ENCODE measurements at places on chromosomes 5 and 9.

GRCh38 chr5:61720829-61721228 is 388.8 kb downstream of the ZSWIM6 start:
- DNase-seq = no peak

GRCh38 chr9:116842658-116843057 is 155.6 kb downstream of the TRIM32 start:
- DNase-seq = no peak

- peak; percentile 94 for DNase-seq
Measured at GRCh38 chr9:95508968-95509850, 7.6 kb downstream of the PTCH1 start.

DNA sequence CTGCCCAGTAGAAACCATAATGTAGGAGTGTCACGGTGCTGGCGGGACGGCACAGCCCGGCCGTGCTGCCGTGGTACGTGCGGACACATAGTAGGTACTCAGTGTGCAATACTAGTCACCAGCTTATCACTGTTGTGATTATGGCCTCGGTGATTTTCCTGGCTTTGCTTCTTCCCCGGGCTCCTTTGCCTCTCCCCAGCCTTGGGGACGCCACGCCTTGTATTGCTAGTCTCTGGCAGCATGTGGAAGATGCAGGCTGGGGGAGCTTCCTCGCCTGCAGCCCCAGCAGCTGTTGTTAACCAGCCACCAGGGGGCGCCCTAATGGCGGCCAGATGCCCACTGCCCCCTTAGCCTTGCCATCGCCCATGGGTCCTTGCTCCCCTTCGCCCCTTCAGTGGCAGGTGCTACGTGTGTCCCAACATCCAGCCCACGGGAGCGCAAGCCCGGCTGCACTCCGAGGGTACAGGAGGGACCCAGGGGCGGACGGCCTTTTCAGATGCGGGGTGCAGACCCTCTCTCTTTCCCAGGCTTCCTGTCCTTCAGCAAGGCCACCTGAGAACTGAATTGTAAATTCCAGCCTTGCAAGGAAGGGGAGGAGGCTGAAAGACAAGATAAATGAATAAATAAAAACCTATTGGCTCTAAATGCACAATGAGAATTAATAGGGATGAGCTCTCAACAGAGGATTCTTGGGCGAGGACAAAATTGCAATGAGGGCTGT is 8.0 kb downstream of the NTNG2 start:
- DNase-seq = no peak

DNA sequence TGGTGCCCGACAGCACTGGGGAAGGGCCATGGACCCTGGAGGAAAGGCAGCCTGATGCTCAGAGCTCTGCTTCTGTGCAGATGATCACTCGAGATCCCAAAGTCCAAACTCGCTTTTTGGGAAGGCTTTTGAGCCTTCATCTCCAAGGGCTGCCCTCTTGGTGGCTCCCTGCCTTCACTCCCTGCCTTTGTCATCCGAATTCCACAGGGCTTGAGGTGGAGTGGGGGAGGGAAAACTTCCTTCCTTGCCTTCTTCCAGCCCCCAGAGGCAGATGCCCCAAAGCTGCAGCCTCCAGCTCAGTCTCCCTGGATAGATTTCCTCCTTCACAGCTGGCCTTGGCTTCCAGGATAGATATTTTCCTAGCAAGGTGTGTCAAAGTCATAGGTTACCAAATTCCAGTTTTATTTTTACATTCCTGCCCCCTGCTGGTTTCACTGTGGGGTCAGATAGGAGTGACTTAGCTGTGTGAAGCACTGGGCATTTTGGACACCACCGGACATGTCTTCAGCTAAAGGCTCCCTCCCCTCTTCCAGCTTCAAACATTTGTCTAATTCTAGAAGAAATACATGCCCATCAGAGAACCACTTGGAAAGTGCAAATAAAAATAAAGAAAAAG is 268.2 kb downstream of the HSPA4 start:
- no peak for DNase-seq

- DNase-seq = no peak
Measured at GRCh38 chr9:121280715-121281613, 13.0 kb downstream of the GSN start.

DNA sequence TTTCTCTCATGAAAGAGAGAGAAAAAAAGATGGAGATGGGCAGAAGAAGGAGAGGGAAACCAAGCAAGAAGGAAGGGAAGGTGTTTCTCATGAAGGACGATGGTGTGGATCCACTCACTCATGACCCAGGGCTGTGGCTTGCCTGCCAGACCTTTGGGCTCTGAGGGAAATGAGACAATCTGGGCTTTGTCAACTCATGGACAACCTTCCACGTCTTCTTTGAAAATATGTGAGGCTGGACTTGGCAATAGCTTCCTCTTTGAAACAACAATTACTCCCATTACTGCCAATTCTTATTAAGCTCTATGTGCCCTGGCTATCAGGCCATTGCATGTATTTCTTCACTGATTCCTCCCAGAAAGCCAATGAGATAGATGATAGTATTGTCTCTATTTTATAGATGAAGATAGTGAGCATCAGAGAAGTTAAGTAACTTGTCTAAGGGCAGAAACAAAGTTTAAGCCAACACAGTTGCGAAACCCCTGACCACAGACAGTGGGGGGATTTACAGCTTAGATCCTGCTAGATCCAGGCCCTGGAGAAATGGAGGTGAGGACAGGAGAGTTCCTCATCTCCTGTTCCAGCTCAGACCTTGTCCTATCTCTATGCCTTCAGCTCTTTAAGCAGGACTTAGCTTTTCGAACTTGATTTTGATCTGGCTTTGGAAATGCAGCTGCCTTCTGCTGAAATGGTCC is 132.4 kb downstream of the GCNT1 start:
- no peak for DNase-seq

DNA sequence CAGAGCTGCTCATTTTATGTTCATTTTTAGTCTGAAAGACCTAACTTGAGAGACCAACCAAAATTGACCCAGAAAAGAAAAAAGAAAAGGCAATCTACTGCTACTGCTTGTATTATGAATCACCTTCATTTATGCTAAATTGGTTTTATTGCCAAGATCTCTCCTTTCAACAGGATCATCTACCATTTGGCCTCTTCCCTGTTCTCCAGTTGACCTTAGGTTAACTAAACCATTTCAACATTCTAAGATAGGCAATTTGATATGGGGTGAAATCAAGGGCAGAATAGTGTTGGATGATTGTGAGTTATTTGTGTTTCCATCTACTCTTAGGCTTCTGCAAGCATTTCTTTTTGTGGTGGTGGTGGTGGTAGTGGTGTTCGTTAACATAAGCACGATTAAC is 48.3 kb upstream of the POU4F3 start:
- no peak for DNase-seq

- DNase-seq = no peak
Measured at GRCh38 chr5:58183786-58184085, 276.1 kb downstream of the PLK2 start.

- no peak for DNase-seq
Measured at GRCh38 chr5:95110118-95110517, 174.8 kb downstream of the MCTP1 start.

DNA sequence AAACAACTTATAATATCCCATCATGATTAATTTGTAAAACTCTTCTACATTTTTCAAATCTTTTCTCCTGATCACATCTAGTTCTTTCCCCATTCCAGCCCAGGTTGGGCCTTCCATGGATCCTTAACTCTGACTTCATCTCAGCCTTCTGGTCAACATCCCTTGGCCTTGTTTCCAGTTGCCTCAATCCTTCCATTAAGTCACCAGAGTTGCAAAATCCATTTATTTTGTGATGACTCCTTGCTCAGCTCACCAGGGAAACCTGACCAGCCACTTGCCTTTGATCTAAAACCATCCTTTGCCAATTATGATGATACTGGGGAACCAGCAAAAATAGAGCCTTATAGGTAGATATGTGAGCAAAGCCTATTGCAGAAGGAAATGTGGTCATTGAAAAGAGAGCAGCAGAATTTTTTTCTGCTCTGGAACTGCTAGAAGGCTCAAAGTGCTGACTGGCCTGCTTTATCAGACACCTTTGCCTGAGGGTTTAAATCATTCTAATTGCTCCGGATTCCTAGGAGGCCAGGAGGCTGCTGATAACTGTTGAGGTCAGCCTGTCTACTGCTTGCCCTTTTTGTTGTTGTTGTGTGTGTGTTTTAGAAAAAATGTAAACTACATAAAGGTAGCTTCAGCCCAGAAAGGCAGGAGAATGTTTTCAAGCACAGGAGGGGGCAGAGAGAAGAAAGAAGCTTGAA is 512.2 kb upstream of the GRIA1 start:
- no peak for DNase-seq

DNA sequence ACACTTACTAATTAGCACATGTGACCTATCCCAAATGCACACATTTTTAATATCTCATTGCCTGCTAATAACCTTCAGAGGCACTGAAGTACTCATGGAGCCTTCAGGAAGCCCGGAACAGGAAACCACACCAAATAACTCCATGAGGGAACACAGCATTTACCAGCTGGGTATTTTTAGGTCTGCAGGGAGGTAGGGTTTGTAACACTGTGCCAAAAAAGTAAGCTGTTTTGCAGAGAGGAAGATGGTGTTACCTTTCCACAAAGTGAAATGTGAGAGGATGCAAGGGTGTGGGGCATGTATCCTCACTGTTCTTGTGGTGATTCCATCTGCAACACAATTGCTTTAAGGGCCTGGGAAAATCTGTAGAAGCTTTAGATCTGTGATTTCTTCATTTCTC is 64.4 kb downstream of the NUDT12 start:
- no peak for DNase-seq

DNA sequence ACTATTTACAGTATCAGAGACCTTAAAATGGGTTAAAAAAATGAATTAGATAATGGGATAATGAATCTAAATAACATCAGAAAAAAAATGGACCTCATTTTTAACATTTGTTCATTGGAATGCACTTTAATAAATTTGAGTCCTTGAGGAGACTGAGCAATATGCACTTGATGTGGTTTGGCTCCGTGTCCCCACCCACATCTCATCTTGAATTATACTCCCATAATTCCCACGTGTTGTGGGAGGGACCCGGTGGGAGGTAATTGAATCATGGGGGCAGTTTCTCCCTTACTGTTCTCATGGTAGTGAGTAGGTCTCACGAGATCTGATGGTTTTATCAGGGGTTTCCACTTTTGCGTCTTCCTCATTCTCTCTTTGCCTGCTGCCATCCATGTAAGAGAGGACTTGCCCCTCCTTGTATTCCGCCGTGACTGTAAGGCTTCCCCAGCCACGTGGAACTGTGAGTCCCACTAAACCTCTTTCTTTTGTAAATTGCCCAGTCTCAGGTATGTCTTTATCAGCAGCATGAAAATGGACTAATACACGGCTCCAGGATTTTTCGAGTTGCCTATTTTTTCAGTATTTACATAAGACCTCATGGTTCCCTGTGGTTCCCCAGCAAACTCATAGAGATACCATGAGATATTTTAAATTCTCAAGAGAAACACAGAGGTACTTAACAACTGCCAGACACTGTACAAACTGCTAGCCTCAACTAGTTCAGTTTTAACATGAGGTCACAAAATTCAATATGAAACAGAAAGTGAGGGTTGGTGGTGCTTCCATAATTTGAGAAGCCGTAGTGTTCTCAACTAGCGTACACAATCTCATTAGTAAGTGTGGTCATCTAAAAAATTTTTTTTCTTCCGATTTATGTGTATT is 128.3 kb downstream of the TLE1 start:
- peak; percentile 58 for DNase-seq

DNA sequence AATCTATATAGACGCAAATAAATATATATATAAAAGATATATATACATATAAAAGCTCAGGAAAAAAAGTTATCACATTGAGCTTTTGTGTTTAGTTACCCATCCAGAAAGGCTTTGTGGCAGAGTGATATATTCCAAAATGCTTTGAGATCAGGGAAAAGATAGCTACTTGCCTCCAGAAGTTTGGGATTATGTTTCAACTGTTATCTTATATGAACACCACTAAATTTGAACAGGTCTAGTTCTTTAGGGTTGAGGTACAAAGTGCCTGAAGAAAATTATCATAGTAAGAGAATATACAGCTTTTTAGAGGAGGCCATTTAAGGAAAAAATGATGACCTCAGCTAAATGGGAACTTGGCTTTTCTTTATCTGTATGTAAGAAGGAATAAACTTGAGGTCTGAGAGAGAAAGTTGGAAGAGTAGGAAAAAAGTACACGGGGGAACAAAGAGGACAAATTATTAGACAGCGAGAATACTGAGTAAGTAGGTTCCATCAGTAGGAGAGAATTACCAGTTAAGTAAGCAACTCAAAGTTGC is 2.4 kb downstream of the ERP44 start:
- no peak for DNase-seq

DNA sequence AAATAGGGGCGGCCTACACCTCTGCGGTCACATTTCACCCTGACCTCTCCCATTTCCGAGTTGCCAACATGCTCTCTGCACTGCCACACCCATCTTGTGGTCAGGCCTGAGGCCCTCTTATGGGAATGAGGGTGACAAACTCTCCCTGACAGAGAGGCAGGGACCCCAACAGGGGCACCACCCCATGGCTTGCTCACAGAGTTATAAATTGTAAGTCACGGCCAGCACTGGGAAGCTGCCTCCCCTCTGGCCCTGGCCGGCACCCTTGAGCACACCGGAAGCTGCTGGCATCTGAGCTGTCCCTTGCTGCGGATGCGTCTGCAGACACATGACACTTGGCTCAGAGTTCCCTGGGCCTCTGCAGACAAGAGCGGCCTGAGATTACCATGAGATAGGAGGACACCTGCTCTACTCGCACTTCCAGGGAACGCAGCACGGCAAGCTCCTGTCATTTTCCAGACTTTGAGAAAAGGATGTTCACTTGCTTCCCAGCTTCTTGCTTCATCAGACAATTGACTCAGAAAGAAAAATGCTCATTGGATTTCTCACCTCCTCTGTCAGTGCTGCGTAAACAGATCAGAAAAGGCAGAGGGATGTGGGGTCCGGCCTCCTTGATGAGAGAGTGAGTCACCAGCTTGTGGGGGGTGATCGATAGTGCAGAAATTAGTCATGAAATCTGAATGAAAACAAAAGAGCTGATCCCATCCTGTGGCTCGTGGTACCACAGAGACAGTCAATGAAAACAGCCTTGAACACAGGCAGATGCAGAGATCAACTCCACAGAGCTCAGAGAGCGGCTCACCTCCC is 269.8 kb downstream of the SYK start:
- DNase-seq = peak; percentile 86

- DNase-seq = peak; percentile 56
Measured at GRCh38 chr5:97854871-97855762, 672.1 kb upstream of the RIOK2 start.

GRCh38 chr9:77370064-77370463 is 192.7 kb downstream of the VPS13A start:
- no peak for DNase-seq

DNA sequence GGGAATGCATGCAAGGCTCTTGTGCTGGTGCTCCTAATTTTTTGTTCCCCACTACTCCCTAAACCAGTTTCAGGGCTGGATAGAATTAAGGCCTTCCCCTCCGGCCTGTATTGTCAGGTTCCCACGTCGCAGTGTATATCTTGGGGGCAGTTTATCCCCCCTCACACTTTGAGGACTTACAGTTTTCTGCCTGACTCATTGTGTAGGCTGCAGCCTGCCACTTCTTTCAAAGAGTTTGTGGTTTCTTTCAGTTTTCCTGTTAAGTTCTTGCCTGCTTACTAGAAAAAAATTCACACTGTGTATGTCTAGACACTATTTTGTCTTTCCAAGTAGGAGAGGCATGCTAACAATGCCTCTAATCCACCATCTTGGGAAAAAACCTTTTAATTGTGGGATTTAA is 28.4 kb upstream of the BTNL3 start:
- no peak for DNase-seq

- DNase-seq = no peak
Measured at GRCh38 chr5:165981671-165982070, 2309.8 kb upstream of the WWC1 start.

GRCh38 chr5:139272471-139273321 is 20.8 kb upstream of the MATR3 start:
- peak; percentile 32 for DNase-seq

All from astrocyte of the spinal cord (primary cell).